NCI-H1694 (cell line): ENCODE measurements at places on chromosomes 5 and 9.

DNA sequence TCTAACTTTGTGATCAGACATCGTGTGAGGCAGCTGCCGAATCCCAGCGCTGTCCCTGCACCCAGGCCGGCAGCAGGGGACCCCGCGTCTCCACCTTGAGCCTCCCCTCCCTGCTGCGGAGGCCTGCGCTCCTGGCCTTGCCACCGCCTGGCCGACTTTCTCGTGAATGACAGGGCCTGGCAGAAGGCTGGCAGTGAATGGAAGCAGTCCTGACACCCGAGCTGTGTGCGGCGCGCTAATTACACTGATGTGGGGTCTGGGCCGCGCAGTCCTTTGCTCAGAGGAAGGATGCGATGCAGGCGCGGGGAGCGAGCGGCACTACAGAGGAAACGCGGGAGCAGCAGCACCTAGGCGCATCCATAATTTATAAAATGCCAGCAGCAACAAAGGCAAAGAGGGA, 40.3 kb downstream of the POU4F3 start:
- DNase-seq: no peak

DNA sequence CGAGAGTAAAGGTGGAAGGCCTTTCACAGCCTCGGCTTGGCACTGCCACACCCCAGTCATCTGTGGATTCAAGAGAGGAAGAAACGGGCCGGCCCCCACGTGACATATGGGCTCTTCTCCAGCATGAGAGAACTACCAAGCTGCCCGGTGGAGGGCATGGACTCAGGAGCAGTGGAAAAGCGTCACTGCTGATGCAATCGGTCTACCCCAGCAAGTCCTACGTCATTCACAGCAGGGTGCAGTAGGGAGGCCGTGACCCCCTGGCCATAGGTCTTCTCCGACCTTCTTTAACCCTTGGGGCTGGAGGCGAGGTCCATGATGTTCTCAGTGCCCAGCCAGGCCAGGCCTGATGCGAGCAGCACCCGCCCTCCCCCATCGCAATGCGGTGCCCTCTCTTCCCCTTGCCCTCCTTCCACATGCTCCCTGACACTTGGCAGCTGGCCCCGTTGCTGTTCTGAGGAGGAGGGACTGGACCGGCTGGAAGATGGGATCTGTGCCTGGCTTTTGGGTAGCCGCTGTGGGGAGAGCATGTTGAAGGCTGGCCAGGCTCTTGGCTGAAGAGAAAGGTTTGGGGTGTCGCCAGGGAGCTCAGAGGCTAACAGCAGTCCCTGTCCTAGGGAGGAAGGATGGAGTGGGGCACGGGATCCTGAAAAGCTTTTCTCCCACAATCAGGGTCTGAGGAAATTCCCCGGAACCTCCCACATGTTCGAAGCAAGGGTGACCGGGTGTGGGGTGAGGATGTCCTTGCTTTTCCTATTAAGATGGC, 89.8 kb downstream of the LIFR start:
- DNase-seq: no peak

DNA sequence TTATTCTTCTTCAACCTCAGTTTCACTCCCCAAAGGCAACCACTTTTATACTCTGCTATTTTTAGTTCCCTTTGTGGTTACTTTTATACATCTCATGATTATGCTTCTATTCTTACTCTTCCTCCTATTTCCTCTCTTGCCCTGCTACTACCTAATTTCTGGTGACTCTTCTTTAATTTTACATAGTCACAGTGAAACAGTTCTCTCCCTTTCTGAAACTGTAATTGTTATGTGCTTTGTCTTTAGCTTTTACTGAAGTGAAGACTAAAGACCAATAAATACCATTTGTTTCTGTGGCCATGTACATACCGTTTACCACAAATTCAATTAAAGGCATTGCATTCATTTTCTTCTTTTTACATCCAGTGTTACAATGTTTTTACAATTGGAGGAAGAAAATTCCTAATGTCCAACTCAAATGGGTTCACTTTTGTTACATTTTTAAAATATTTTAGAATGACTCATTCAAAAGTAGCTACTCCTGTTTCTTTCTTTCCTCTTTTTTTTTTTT, 410.6 kb downstream of the PSAT1 start:
- DNase-seq: no peak

DNA sequence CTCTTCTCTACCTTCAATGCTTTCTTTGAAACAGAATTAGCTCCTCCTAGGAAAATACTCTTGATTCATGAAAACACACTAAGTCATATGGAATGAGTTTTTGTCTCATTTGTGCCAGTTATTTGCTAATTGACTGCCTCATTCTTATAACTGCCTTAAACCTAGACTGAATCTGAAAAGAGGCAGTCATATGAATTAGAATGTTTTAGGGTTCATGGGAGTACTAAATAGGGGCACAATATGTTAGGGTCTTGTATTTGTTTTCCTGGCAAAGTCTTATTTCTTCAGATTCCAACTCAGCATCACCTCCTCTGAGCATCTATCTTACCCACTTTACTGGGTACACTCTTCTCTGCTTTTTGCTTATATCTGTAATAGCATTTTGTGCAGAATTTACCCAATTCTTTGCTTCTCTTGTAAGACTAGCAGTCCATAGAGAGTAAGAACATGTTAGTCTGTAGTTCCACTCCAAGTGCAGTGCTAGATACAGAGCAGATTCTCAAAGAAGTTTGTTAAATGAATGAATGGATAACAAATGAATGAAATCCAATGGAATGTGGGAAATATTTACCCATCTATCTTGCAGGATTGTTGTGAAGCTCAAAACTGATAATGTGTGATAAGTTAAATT, 43.9 kb upstream of the ALDH1A1 start:
- DNase-seq: no peak

DNA sequence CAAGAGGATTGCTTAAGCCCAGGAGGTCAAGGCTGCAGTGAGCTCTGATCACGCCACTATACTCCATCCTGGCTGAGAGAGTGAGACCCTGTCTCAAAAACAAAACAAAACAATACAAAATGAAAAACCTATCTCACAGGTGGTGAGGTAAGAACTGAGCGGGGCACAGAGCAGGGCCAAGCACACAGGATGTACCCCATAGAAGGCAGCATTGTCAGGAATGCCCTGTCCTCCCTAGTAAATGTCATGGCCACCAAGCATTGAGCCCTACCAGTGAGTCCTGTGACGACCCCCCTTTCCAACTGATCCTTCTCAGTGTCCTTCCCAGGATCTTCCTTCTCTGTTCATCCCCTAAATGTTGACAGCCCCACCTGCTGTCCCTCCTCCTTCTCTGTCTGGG, 44.6 kb upstream of the ALDH1B1 start:
- DNase-seq: no peak

GRCh38 chr5:150758203-150758530, 650 bp downstream of the DCTN4 start:
- no peak for DNase-seq

GRCh38 chr9:119221276-119221675, 148.0 kb downstream of the BRINP1 start:
- DNase-seq: no peak

GRCh38 chr9:99593610-99594009, 228.1 kb upstream of the NR4A3 start:
- no peak for DNase-seq

DNA sequence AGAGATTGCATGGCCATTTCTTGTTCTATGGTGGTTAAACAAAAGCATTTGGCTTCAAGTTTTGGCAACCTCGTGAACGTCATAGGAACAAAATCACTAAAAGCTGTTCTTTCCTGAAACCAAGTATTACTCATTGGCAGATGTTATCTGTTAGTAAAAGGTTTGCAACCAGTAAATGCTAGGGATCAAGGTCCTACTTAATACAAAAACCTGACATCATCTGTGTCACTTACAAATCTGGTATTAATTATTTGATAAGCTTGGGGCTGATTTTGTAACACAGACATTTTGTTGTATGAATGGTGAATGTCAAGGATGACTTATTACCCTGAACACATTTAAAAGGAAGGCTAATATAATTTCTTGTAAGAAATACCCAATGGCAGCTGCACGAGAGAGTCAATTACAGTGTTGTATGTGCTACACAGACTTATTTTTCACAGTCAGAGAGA, 486.4 kb upstream of the ZNF608 start:
- no peak for DNase-seq

GRCh38 chr5:102600964-102601363, 102.2 kb upstream of the SLCO6A1 start:
- DNase-seq: no peak

- DNase-seq: no peak
Measured at GRCh38 chr5:174314261-174314660, 268.8 kb downstream of the NSG2 start.

DNA sequence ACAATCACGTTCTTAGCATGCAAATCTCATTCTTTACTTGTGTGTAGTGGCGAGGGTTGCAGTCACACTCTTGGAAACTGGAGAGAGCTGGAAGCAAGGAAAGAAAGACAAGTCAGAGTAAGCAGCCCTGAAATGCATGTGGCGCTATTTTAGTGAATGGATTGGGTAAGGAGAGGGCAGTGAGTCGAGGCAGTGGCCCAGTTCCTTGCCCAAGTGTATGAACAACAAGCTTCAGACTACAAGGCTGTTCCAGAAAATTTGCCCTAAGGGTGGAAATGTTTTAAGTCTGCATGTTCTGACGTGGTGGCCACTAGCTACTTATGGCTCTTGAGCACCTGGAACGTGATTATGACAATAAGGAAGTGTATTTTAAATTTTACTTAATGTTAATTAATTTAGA, 59.4 kb upstream of the PTPN3 start:
- DNase-seq: no peak

DNA sequence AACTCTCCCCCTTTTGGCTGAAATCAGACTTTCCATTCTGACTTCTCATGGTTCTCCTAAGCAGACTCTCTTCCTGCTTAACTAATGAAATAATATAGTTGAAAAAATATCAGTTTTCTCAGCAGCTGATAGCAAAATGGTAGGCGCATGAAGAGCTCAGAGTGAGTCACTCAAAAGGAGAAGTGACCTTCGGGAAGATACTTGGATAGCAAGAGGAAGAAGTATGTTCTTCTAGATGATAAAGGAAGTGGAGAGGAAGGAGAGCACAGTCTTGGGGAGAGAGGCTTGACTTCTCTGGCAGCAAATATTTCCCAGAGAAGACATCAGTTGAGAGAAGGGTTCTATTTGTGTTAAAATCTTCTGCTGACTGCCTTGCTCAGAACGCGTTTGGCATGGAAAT, 101.5 kb downstream of the TAF11L14 start:
- no peak for DNase-seq

- DNase-seq: no peak
Measured at GRCh38 chr9:127123064-127123890, 842 bp upstream of the ANGPTL2 start.
